ENCODE measurements at places on chromosomes 11 and 22. TPM values are rescaled to one million over a fixed set of nuclear protein-coding genes. Genes with fewer than 3 reads are reported as not detected.

The NUP98 gene
- 68.3 TPM for total RNA-seq

The MPEG1 gene
- total RNA-seq: 3.0 TPM

The CAPN1 gene
- total RNA-seq: 64.6 TPM

The HPX gene
- total RNA-seq: 2.1 TPM

The TBX1 gene
- not detected for total RNA-seq

The KCNE3 gene
- total RNA-seq: 3.7 TPM

The KCNQ1 gene
- total RNA-seq: 0.92 TPM

The NNMT gene
- 0.92 TPM for total RNA-seq

The KRTAP5-3 gene
- total RNA-seq: not detected

The B4GALNT4 gene
- 75.7 TPM for total RNA-seq

The TRIM48 gene
- total RNA-seq: not detected

The DUSP8 gene
- total RNA-seq: 8.8 TPM

The CAPN5 gene
- 11.3 TPM for total RNA-seq

The LRRC56 gene
- total RNA-seq: 3.5 TPM

The FANCF gene
- total RNA-seq: 25.8 TPM

The SMTNL1 gene
- not detected for total RNA-seq

The SHISAL1 gene
- 43.8 TPM for total RNA-seq

The CD3D gene
- total RNA-seq: not detected

The SLC43A3 gene
- total RNA-seq: 8.8 TPM

The TMEM45B gene
- 0.69 TPM for total RNA-seq

The OR52E6 gene
- not detected for total RNA-seq

The RASD2 gene
- 6.0 TPM for total RNA-seq

The TEX12 gene
- 1.8 TPM for total RNA-seq

The SCGB1D2 gene
- not detected for total RNA-seq

The ADAMTS8 gene
- 2.5 TPM for total RNA-seq

The PARVG gene
- 1.4 TPM for total RNA-seq

The ANGPTL5 gene
- 0.23 TPM for total RNA-seq

The GNG3 gene
- 99.7 TPM for total RNA-seq

The HMOX1 gene
- total RNA-seq: 5.1 TPM
